ENCODE measurements at places on chromosomes 2 and 18. TPM values are rescaled to one million over a fixed set of nuclear protein-coding genes. Genes with fewer than 3 reads are reported as not detected.

DNA sequence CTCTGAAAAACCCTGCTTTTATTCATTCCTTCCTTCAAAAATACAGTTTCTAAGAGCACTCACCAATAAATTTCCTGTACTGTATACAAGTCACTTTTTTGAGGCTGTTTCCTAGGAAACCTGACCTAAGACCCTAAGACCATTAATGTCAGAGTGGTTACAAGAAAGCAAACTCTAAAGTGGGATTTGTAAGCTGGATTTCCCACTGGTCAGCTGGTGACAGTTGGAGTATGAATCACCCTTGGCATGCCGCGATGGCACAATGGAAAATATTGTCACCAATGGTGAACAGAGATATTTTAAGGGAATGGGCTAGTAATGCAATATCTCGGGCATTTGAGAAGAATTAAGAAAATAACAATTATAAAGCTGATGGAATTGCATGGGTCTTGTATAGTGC, 101.9 kb downstream of the COL3A1 start:
- H3K4me3 ChIP-seq: no peak overlapping the region
- DNase-seq: no peak
- H3K27ac ChIP-seq: no peak overlapping the region
- H3K36me3 ChIP-seq: peaks cover 15% of the 10 kb centered on the region

- H3K27ac ChIP-seq: no peak overlapping the region
- no peak for DNase-seq
- H3K27me3 ChIP-seq: no peaks in the 10 kb centered on the region
- H3K36me3 ChIP-seq: no peaks in the 10 kb centered on the region
These were observed 9.9 kb downstream of the SH2D6 start for GRCh38 chr2:85428343-85428881.

- peaks cover 7% of the 10 kb centered on the region for H3K27me3 ChIP-seq
- DNase-seq: no peak
- H3K27ac ChIP-seq: no peak overlapping the region
- H3K36me3 ChIP-seq: no peaks in the 10 kb centered on the region
These were observed 71.9 kb upstream of the KLHL29 start for GRCh38 chr2:23312996-23313606.

GRCh38 chr2:133967326-133967725, 286.5 kb upstream of the MGAT5 start:
- no peak for DNase-seq
- H3K27me3 ChIP-seq: peaks cover 14% of the 10 kb centered on the region
- H3K4me3 ChIP-seq: no peak overlapping the region
- no peaks in the 10 kb centered on the region for H3K4me1 ChIP-seq

CYP27C1 gene
- 0.62 TPM for total RNA-seq
